ENCODE measurements at places on chromosomes 7 and 10.

DNA sequence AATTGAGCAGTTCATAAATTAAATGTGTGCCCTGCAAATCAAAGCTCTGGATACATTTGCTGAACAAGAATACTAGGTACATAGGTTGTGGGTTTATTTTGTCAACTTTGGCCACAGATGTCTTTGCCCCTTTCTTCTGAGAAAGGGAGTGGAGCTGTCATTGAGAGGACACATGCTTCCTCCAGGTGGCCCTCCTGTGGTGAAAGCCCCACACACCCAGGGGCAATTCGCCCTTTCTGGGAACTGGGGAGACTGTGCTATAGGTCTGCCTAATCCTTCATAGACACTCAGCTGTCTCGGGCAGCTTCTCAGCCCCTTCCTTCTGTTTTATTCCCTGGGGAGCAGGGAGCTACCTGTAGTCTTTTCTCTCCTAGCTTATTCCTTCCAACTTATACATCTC is 605.7 kb upstream of the DPP6 start:
- no peak for DNase-seq

- DNase-seq, result no peak
Measured at GRCh38 chr7:29865526-29865925, 59.2 kb downstream of the WIPF3 start.

DNA sequence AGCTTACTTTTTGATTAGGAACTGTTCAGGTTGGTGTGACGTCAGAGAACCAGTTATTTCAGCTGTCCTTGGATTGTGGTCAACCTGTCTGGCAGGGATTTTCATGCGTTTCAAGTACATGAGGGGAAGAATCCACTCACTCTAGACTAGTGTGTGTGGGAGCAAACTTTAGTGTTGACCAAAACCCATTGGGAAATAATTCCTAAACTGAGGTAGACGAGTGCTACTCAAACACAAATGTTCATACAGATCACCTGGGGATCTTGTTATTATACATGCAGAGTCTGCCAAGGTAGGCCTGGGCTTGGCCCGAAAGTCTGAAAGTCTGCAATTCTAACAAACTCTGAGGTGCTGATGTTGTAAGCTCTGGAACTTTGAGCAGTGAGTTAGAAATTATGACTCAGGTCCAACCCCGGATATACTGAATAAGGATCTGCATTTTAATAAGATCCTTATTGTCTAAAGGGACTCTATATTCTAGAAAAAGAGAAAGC is 111.1 kb upstream of the CREB5 start:
- no peak for DNase-seq

DNA sequence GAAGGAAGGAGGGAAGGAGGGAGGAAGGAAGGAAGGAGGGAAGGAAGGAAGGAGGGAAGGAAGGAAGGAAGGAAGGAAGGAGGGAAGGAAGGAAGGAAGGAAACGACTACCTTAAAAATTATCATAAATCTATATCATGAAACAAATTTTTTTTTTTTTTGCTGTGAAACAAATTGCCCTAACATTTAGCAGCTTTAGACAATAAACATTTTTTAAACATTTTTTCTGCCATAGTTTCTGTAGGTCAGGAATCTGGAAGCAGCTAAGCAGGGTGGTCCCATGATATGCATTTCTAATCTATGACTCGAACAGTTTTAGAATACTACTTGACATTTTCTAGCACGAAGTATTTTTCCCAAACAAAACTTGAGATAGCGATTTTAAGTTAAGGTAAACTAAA is 42.9 kb upstream of the TSPAN13 start:
- no peak for DNase-seq

DNA sequence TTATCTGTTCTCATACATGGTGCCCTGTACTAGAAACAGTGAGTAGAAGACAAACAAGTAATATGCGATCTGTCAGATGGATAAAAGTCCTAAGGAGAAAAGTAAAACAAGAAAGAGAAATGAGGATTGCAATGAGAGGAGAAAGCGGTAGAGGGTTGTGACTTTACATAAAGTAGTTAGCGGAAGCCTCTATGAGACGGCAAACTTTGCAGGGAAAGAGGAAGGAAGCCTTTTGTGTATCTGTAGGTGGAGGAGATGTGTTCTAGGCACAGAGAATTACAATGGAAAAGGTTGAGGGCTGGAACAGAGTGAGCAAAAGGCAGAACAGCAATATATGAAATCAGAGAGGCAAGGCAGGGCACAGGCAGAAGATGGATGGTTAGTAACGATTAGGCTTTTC is 150.4 kb upstream of the SEMA3E start:
- DNase-seq, result no peak

- peak; percentile 14 for DNase-seq
Measured at GRCh38 chr7:44076101-44076895, 6.0 kb downstream of the POLM start.

DNA sequence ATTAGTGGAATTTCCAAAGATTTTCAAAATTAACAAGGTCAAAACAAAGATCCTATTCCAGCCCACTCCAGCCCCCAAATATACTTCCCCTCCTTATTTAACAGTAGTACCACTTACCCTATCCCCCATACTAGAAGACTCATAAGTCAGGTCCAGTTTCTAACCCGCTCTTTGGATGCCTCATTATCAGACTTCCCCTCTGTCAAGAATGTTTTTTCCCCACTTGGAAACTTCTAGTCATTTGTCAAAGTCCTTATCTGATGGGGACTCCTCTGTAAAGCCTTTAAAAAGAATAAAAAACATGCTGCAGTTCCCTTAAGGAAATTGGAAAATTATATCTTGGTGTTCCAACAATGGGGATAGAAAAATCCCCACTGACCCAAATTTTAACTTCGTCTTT is 70.1 kb downstream of the IMMP2L start:
- no peak for DNase-seq

DNA sequence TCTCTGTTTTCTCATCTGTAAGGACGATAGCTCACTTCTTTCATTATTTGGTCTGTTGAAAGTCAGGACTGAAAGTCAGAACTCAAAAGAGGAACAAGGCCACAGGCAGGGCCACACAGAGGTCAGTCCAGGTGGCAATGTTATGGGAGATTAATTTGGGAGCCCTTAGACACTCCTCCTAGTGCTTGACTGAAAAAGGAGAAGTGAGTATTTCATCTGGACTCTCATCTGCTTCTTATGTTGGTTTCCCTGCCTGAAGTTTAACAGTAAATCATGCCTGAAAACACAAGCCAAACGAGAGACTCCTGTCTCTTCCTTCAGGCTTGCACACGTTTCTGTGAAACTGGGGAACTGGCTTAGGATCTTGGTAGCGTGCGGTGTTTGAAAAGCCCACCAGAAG is 248.5 kb downstream of the BUB3 start:
- no peak for DNase-seq

GRCh38 chr10:6917125-6917524 is 337.0 kb upstream of the PRKCQ start:
- no peak for DNase-seq

GRCh38 chr10:49562893-49563292 is 24.0 kb upstream of the ERCC6 start:
- no peak for DNase-seq

- no peak for DNase-seq
Measured at GRCh38 chr7:130272381-130273080, 5.9 kb downstream of the CPA2 start.

DNA sequence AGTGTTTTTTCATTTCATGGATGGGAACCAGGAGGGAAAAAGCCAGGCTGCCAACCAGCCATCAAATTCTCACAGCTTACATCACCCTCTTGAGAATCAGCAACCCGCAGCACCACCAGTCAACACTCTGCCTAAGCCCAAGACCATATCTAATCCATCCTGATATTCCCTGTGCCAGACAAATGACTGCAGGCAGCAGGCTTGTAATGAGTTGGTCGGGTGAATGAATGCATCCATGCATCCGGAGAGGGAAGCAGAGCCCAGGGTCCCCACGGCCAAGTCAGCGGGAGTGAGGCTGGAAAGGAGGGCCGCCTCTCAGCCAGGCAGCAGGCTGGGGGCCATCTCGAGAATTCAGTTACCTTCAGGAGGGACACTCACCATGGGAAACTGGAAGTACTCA is 46.9 kb downstream of the SLIT1 start:
- DNase-seq, result no peak

DNA sequence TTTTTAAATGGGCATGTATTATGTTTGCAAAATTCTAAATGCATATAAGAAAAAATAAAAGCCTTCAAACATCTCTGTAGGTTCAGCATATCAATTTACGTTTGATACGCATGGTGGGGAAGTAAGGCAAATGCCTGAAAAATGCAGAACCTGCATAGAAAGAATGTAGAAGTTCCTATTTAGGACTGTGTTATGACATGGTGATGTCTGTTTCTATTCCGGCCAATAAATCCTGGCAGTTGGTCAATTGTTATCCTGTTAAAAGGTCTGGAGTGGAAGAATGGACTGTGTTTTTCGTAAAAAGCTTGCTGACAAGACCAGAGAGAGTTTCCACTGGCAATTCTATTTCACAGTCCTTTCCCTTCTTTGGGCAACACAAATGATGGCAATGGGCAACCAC is 49.6 kb upstream of the CAV2 start:
- no peak for DNase-seq

DNA sequence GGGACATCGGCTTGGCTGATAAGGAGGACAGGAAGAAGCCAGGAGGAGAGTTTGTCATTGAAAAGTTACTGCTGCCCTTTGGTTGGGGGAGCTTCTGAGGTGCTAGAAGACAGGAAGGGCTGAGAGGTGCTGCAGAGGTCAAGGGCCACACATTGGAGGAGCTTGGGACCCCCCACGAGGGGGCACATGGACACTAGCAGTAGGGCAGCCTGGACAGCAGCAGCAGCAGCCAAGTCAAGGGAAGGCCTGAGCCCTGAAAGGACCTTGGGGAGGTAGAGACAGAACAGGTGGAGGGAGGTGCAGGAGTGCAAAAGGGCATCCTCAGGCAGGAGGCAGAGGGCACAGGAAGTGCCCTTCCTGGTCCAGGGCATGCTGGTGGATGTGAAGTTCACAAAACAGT is 439.7 kb upstream of the IGFBP3 start:
- DNase-seq, result no peak

DNA sequence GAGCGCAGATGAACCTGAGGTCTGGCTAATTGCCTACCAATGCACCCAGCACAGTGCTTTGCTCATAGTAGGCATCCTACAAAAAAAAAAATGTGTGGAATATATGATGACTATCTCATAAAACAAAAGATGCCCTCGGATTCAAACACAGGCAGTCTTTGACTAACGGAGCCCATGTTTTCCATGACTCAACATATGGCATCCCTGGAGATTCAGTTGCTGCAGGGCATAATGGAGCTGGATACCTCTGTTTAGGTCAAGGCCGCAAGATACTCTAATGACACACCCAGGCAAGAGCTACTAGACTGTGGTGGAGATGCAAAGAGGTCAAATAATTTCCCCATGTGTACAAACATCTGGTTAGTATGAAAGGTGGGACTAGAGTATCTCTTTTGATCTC is 16.3 kb downstream of the CUBN start:
- no peak for DNase-seq

DNA sequence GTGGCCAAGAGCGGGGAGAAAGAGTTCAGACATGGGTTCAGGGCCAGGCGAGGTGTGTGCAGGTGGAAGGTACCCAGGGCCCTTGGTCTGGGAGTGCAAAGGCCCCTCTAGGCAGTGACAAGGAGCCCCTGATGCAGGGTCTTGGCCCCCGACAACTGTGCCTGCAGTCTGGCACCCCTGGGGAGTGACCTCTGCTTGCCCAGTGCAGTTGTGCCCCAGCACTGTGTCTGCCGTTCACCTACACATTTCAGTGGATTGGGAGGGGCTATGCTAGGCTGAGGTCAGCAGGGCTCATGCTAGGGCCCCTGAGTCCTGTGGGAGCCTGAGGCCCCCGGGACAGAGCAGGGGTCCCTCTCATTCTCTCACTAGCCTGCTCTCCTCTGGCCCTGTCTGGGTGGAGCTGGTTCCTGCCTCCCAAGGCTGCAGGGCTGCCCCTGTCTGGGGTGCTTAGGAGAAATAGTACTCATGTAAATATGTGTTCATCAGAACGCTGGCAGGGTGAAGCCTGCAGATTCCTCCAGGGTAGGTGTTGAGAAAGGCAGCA is 550.4 kb downstream of the TCERG1L start:
- DNase-seq, result no peak

DNA sequence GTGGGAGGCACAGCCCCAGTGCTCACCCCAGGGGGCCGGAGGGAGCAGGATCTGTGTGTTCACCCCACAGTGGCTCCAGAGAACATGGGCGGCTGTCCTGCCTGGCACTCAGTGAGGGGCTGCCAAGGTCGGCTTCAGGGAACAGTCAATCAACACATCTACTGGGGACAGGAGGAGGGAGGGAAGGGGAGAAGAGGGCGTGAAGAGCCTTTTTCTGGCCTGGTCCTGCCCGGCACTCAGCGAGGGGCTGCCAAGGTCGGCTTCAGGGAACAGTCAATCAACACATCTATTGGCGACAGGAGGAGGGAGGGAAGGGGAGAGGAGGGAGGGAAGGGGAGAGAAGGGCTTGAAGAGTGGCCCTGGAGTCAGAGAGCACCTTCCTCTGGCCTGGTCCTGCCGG is 184.9 kb downstream of the ADARB2 start:
- DNase-seq, result no peak

- no peak for DNase-seq
Measured at GRCh38 chr7:97971120-97971989, 18.6 kb downstream of the OCM2 start.

DNA sequence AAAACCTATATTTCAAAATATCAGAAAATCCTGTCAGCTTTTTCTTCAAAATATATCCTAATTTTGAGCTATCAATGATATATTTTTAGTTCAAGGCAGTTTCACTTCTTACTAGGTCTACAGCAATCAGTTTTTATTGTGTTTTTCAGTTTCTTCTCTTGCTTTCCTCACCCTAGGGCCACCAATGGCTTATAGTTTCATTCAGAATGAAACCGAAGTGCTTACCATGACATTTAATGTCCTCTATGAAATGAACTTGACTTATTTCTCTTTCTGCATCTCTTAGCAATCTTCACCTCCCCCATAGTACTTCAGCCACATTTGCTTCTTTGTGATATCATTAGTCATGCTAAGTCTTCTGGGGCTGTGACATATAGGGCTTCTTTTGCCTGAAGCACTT is 100.3 kb downstream of the ARL5B start:
- no peak for DNase-seq

DNA sequence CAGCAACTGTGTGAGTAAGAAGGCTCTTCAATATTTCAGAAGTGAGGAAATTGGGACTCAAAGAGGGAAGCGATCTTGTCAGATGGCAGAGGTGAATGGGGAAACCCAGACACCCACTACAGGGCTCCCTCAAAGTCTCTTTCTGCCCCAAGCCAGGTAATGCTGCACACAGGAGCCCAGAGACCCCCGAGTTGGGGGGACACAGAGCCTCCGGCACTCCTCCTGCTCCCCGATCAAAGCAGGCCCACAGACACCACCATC is 139.4 kb downstream of the TNS3 start:
- no peak for DNase-seq

- DNase-seq, result no peak
Measured at GRCh38 chr10:78873413-78873812, 195.4 kb upstream of the ZMIZ1 start.

All from activated T-cell treated with anti-CD3 and anti-CD28 coated beads, Interleukin-2, amount 50 U/mL, for 1 hour (primary cell).